ENCODE measurements at places on chromosomes 3 and 15.

DNA sequence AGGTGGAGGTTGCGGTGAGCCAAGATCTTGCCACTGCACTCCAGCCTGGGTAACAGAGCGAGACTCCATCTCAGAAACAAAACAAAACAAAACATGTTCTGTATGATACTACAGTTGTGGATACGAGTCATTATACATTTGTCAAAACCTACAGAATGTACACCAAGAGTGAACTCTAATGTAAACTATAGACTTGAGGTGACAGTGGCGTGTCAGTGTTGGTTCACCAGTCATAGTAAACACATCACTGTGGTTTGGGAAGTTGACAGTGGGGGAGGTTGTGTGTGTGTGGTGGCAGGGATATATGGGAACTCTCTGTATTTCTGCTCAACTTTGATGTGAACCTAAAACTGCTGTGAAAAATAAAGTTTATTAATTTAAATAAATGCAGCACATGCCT is 33.0 kb upstream of the GNB5 start:
- no peak for DNase-seq

GRCh38 chr3:173913974-173914421 is 516.5 kb downstream of the NLGN1 start:
- DNase-seq = no peak

DNA sequence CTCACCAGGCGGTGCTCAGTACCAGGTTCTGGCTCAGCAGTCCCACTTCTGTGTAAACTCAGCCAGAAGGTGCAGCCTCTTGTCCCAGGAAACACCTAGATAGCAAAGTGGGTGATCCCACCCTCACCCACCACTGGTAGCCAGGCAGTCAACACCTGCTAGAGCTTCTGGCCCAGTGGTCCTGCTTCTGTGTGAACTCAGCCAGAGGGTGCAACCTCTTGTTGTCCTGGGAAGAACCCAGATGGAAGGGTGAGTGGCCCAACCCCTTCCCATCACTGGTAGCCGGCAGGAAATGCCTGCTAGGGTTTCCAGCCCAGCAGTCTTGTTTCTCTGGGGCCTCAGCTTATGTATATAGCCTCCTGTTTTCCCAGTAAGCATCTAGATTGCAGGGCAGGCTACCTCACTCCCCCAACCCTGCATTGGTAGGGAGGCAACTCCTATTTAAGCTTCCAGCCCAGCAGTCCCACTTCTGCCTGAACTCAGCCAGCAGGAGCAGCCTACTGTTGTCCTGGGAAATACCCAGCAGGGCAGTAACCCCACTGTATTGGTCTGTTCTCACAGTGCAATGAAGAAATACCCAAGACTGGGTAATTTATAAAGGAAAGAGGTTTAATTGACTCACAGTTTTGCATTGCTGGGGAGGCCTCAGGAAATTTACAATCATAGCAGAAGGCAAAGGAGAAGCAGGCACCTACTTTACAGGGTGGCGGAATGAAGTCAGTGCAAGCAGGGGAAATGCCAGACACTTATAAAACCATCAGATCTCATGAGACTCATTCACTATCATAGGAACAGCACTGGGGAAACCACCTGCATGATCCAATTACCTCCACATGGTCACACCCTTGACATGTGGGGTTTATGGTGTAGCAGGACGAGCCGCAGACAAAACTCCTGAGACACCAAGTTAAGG is 110.6 kb downstream of the DTWD1 start:
- DNase-seq = no peak

DNA sequence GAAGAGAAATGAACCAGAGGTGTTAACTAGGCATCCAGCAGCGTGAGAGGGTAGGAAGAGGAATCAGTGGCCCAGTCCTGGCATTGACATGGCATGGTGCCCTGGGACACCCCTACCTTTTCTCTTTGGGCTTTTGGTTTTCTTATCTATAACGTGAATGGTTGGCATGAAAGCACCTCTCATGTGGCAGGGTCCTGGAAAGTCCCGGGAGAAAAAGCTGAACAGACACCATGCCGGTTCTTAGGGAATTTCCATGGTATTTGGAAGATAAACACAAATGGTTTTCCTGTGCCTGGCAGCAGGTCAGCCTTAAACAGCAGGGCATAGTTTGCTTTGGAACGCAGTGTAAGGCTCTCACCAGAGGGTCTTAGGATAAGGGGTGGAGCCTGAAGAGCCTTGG is 15.4 kb downstream of the ARNT2 start:
- DNase-seq = no peak

DNA sequence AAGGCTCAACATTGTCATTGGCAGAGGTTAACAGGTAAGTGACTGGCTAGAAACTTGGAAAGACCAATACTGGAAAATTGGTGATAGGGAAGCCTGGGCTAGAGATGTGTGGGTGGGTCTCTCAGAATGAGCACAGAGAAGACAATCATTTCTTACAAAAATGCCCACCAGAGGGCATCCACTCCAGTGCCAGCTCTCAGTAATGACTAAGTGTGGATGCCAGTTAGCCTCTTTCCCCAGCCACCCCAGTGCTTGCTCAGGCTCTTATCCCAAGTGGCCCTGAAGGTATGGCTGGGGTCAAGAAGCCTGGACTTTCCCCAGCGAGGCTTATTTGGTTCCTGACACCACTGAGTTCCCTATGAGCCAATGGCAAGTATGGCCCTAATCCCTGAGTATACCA is 115.9 kb upstream of the ST8SIA2 start:
- no peak for DNase-seq
